Transverse colon (tissue), 4 donors: ENCODE measurements at places on chromosomes 13 and 19. TPM values are rescaled to one million over a fixed set of nuclear protein-coding genes. Genes with fewer than 3 reads are reported as not detected.

Gene HCN2
- total RNA-seq: 1.00 TPM

GRCh38 chr13:46097015-46097414 is 7.8 kb downstream of the CPB2 start:
- no peaks in the 10 kb centered on the region for H3K27me3 ChIP-seq
- DNase-seq: no peak
- H3K4me3 ChIP-seq: no peak overlapping the region
- no peak overlapping the region for H3K27ac ChIP-seq
- no peaks in the 10 kb centered on the region for H3K36me3 ChIP-seq

DNA sequence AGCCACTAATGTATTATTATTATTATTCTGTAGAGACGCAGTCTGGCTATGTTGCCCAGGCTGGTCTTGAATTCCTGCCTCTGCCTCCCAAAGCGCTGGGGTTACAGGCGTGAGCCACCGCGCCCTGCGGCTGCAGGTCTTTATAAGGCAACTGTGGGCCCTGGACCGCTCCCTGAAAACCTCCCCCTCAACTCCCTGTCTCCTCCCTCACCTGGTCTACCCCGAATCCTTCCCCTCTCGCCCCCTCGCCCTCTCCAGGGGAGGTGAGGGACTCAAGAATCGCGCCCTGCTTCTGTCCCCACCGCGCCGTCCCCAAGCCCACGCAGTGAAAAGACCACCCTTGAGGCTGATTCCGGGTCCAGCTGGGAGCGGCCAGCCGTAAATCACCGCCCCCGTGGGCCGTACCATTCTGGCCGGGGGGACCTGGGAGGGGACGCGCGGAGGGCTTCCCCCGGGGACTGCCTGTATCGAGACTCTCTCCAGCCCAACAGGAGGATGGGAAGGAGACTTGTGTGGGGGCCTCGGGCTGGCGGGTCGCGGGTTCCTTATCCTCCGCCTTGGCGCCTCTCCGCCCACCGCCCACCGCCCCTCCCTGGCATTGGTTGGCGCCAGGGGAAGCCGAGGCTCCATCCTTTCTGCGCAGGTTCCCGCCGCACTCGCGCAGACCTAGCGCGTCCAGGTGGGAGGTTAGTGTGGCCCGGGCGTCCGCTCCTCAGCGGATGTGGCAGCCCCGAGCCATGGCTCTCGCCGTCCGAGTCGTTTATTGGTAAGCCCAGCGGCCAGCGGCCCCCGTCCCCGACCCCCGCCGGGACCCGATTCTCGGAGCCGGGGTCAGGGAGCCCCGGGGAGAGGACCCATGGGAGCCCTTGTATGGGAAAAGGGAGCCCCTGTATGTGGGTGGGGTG is at the start of gene SELENOW:
SELENOW (plus strand) TSS at position 655 of the 905 bp plus-strand sequence; CDS start at position 738, 83 bp downstream.
- peaks cover 44% of the 10 kb centered on the region for H3K4me1 ChIP-seq
- peak within 1 kb of the TSS; percentile 96 for H3K27ac ChIP-seq
- DNase-seq: peak; percentile 88
- no peaks in the 10 kb centered on the region for H3K27me3 ChIP-seq

DNA sequence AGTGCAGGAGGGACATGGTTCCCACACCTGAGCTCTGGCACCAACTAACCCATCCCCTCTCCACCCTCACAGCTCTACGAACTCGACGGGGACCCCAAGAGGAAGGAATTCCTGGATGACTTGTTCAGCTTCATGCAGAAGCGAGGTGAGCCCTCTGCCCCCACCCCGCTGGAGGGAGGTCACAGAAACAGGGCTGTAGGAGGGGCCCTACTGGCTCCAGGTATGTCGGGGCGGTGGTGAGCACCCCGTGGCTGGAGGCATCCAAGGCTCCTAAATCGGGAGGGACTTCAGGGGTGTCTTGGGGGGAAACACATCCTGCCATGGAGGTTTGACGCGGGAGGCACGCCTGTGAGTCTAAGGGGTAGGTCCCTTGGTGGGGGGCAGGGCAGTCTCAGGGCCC is 24.1 kb upstream of the WDR18 start:
- peaks cover 4% of the 10 kb centered on the region for H3K4me1 ChIP-seq
- H3K27ac ChIP-seq: no peak overlapping the region
- H3K36me3 ChIP-seq: no peaks in the 10 kb centered on the region
- DNase-seq: no peak
- no peak overlapping the region for H3K4me3 ChIP-seq
- peaks cover 4% of the 10 kb centered on the region for H3K27me3 ChIP-seq

GRCh38 chr19:34881982-34882381 is 44.7 kb upstream of the ZNF30 start:
- no peak overlapping the region for H3K4me3 ChIP-seq
- H3K27ac ChIP-seq: no peak overlapping the region
- peaks cover 6% of the 10 kb centered on the region for H3K27me3 ChIP-seq
- H3K4me1 ChIP-seq: no peaks in the 10 kb centered on the region
